ENCODE measurements at places on chromosomes 3 and 15.
A peak's percentile ranks its signal among the peaks of the same experiment; 100 is the strongest.

GRCh38 chr3:157201648-157202278 lies 41.8 kb upstream of the CCNL1 start:
- DNase-seq: peak; percentile 43

DNA sequence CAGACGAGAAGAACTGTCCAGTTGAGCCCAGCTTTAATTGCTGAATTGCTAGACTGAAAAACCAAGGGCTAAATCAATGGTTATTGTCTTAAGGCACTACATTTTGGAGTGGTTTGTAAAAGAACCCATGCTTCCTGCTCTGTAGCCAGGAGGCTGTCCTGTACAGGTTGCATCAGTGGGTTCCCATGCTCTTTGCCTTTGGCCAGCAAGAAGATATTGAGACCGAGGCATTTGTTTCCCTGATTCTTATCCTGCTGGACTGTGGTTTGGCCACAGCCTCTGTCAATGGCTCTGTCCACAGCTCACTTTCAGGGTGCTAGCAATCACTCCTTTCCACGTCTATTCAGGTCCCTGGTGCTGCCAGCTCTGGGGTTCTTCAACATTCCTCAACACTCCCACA lies 89.6 kb downstream of the FAM43A start:
- DNase-seq: no peak

DNA sequence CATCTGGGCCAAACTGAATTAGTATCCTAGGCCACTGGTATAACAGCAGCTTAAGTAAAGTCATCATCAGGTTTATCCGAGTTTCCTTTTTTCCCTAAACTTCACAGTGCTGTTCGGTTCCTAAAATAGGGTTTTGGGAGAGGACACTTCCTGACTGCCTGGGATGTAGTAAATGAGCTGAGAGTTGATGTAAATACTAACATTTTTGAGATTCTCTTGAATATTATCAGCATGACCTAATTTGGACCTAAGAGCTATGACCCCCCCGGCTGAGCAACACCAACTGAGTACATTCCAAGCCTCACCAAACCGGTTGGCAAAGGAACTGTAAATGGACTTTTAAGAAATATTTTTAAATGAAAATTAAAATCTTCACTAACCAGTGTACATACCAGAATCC lies 78.8 kb downstream of the IL5RA start:
- no peak for DNase-seq

DNA sequence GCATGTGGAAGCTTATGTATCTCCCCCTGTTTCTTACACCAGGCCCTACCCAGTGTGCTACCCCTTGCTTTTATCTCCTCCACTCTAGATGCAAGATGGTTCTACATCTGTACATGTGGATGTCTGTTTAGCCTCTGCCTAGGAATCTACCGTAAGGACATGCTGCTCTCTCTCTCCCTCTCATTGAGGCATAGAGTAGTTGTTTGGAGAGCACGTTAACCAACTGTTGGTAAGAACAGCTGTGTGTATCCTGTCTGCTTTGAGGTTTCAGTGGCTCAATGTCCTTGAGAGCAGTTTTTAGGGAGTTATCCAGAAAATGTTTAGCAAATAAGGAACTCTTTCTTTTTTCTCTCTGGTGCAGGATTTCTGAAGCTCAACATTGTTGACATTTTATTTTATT lies 152.8 kb downstream of the DNAJB8 start:
- no peak for DNase-seq

GRCh38 chr15:73699249-73700040 lies 15.3 kb downstream of the CD276 start:
- DNase-seq: no peak

DNA sequence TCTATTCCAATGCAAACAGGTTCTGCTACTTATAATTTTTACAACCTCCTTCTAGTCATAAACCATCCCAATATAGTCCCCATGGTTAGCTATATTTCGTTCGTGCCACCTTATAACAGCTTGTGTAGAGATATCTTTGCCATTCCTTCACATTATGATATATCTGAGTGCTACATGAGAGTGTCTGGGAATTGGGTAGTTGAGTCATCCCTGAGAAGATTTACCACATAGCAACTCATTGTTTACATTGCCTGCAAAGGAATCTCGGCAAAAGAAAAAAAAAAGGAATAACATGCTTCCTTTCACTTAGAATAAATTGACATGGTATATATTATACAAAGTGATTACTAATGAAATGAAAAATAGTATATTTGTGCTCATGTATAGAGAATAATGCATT lies 86.0 kb upstream of the VGLL3 start:
- no peak for DNase-seq

- DNase-seq: no peak
Measured at GRCh38 chr3:107600780-107601179, 78.0 kb downstream of the BBX start.

Measured in CD4-positive, alpha-beta T cell treated with Interleukin-2 at 100 ng/mL for 4 hours (primary cell).